Activated naive CD8-positive, alpha-beta T cell treated with anti-CD3 and anti-CD28 coated beads for 36 hours (primary cell): ENCODE measurements at places on chromosomes 4 and X.

- DNase-seq = no peak
Measured at GRCh38 chr4:137090951-137091350, 441.3 kb downstream of the PCDH18 start.

GRCh38 chrX:136616987-136617685, 30.8 kb upstream of the CD40LG start:
- peak; percentile 20 for DNase-seq

GRCh38 chr4:10773010-10773409, 88.4 kb upstream of the CLNK start:
- no peak for DNase-seq

GRCh38 chr4:119678761-119679160, 50.2 kb upstream of the PDE5A start:
- DNase-seq = no peak

DNA sequence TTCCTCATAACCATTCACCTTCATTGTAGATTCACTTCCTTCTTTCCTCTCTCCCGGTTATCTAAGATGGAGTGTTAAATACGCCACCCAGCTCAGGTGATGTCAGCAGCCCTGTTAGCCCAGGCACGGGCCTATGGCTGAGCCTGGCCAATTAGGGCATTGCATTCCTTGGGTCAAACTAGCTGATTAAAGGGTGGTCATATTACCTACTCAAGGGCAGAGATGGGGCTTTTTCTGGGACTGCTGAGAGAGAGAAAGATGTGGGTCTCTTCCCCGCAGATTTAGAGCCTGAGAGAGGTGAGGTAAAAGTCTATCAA, 39.9 kb upstream of the AFAP1 start:
- no peak for DNase-seq

DNA sequence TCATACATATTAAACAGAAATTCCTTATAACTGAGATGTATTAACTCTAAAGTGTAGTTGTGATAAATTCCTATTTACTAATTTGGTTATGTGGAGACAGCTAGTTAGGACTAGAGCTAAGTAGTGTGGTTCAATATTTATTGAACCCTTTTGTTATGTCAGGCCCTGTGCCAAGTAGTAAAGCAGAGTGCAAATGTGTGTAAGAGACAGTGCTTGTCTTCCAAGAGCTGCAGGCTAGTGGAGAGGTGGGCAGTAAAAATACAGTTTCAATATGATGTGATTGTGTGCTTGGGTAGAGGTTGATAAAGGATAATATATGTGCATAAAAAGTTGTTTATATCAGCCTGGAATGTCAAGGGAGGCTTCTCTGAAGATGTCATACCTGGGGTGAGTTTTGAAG, 80.0 kb downstream of the TBC1D19 start:
- no peak for DNase-seq
